Breast epithelium (tissue), 4 donors: ENCODE measurements at places on chromosomes 3 and 15. TPM values are rescaled to one million over a fixed set of nuclear protein-coding genes. Genes with fewer than 3 reads are reported as not detected.

CHRM5 gene
- total RNA-seq, result not detected

ACAD11 gene
- 52.0 TPM for total RNA-seq

MEX3B gene
- total RNA-seq, result 0.98 TPM

TTC14 gene
- 122 TPM for total RNA-seq

PRR20G gene
- not detected for total RNA-seq

TPM1 gene
- 333 TPM for total RNA-seq

CKMT1A gene
- total RNA-seq, result 0.66 TPM

ZMYND10 gene
- 2.6 TPM for total RNA-seq

SPATA12 gene
- not detected for total RNA-seq

JAGN1 gene
- total RNA-seq, result 73.1 TPM

CD200 gene
- total RNA-seq, result 4.8 TPM

KCNAB1 gene
- total RNA-seq, result 5.4 TPM

STAB1 gene
- total RNA-seq, result 55.4 TPM

EBLN2 gene
- total RNA-seq, result 10.8 TPM

SH2D7 gene
- not detected for total RNA-seq

DNA sequence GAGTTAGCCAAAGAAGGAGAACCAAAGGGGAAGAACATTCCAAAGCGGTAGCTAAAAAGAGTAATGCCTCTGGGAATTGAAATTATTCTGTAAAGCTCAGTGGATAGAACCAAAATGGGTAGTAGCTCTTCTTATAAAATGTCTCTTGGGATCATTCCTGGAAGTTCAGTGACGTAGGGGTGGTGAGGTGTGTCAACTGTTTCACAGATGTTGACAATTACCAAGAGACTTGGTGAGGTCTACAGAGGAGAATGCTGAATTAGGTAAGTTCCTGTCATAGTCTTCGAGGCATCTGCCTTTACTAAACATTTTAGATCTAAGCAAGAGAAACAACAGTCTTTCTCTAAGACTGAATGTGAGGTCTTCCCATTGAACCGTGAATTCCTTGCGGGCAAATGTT is 67.8 kb downstream of the TPRG1 start:
- no peaks in the 10 kb centered on the region for H3K4me1 ChIP-seq
- no peaks in the 10 kb centered on the region for H3K36me3 ChIP-seq

DNA sequence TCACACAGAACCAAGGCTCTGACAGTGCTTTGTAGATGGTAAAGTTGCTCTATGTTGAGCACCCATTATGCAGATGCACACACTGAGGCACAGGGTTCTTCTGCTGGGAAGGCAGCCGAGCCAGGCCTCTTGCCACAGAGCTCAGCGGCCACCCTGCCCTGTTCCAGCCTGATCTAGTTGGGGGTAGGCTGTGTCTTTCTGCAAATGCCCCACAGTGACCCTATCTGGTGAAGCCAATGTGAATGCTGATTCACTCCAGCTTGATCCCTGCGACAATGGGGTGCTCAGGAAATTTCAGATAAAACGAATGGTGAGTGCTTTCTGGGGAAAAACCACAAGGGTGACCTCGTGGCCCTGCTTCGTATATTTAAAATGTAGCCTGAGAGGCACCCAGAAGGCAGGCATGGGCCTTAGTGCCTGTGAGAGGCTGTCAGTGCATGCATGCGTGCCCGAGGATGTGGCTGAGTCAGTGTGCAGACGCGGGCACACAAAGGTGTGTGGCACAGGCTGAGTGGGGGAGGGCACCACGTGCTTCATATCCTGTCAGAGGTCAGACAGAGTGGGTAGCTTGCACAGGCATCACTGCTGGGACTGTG is 85.7 kb downstream of the ATP2B2 start:
- H3K36me3 ChIP-seq, result no peaks in the 10 kb centered on the region
- H3K4me1 ChIP-seq, result no peaks in the 10 kb centered on the region
- no peak for DNase-seq
- H3K27ac ChIP-seq, result no peak overlapping the region

DNA sequence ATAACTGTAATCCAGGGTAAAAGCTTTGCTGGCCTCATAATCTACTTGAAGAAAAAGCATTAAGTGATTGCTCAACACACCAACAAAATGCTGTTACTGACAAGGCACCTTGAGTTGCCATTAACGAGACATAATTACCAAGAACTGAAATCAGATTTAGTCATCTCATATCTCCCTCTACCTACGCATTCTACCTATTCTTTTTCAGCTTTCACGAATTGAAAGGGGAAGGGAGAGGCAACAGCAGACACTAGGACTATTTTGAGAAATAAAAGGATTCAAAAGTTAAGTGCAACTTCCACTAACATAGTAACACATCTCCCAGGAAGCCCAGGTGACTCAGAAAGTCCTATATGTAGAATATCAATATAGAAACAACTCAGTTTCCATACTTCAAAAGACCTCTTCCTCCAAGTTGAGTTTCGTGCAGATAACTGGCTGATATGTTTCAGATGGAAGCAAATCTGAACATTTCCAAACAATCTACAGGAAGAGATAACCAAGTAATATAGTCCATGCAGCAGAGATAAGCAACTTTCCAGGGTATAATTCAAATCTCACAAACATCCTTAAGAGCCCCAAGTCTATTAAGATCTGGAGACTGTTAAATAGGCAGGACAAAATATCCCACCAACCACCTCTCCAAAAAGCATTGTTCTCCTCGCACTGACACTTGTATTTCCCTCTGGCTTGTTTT is 1.9 kb downstream of the OSBPL10 start:
- no peaks in the 10 kb centered on the region for H3K4me1 ChIP-seq
- no peaks in the 10 kb centered on the region for H3K27me3 ChIP-seq
- peak overlapping the region; percentile 68 for H3K4me3 ChIP-seq
- DNase-seq, result no peak
- no peaks in the 10 kb centered on the region for H3K36me3 ChIP-seq

- no peaks in the 10 kb centered on the region for H3K4me1 ChIP-seq
- no peak for DNase-seq
- H3K27ac ChIP-seq, result no peak overlapping the region
Observed at GRCh38 chr15:90141646-90142045, 39.4 kb upstream of the IDH2 start.

GRCh38 chr3:31145062-31145461 is 250.6 kb upstream of the GADL1 start:
- no peak overlapping the region for H3K27ac ChIP-seq
- no peaks in the 10 kb centered on the region for H3K27me3 ChIP-seq
- no peak overlapping the region for H3K4me3 ChIP-seq

GRCh38 chr3:169666076-169666375 is 2.5 kb upstream of the MECOM start:
- no peaks in the 10 kb centered on the region for H3K27me3 ChIP-seq
- no peaks in the 10 kb centered on the region for H3K36me3 ChIP-seq
- no peak for DNase-seq
- no peak overlapping the region for H3K27ac ChIP-seq
- H3K4me1 ChIP-seq, result peaks cover 4% of the 10 kb centered on the region
- no peak overlapping the region for H3K4me3 ChIP-seq

- H3K27me3 ChIP-seq, result no peaks in the 10 kb centered on the region
- H3K4me1 ChIP-seq, result no peaks in the 10 kb centered on the region
- DNase-seq, result no peak
- H3K4me3 ChIP-seq, result no peak overlapping the region
Observed at GRCh38 chr15:61449186-61449702, 220.1 kb upstream of the RORA start.

- H3K4me3 ChIP-seq, result no peak overlapping the region
- no peaks in the 10 kb centered on the region for H3K4me1 ChIP-seq
- no peak for DNase-seq
- H3K27ac ChIP-seq, result no peak overlapping the region
- H3K27me3 ChIP-seq, result no peaks in the 10 kb centered on the region
Observed at GRCh38 chr15:90126022-90126421, 23.8 kb upstream of the IDH2 start.

- no peaks in the 10 kb centered on the region for H3K27me3 ChIP-seq
- no peak overlapping the region for H3K4me3 ChIP-seq
- H3K36me3 ChIP-seq, result no peaks in the 10 kb centered on the region
- no peaks in the 10 kb centered on the region for H3K4me1 ChIP-seq
- H3K27ac ChIP-seq, result no peak overlapping the region
Observed at GRCh38 chr15:28154283-28154682, 55.2 kb upstream of the OCA2 start.

- no peaks in the 10 kb centered on the region for H3K4me1 ChIP-seq
- H3K4me3 ChIP-seq, result no peak overlapping the region
- H3K27ac ChIP-seq, result peak overlapping the region; percentile 25
- no peaks in the 10 kb centered on the region for H3K27me3 ChIP-seq
Observed at GRCh38 chr3:58719684-58720083, 53.1 kb upstream of the FAM3D start.

DNA sequence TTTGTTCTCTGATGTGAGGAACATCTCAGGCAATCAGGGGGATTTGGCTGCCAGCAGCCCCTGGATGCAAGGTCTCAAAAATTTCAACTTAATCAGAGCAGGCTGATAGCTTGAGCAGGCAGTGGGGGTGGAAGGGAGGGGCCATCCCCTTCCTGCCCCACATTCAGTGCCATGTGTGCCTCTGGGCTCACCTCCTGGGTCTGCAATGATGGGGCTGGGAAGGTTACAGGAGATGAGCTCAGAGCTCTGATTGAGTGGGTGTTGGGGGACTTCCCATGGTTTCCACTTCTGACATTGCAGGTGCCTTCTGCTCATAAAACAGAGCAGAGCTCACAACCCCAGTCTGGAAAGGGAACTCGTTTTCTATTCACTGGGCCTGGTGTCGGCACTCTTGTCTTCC is 37.0 kb downstream of the PARP16 start:
- no peaks in the 10 kb centered on the region for H3K27me3 ChIP-seq
- no peak for DNase-seq
- no peaks in the 10 kb centered on the region for H3K36me3 ChIP-seq
- no peak overlapping the region for H3K27ac ChIP-seq

DNA sequence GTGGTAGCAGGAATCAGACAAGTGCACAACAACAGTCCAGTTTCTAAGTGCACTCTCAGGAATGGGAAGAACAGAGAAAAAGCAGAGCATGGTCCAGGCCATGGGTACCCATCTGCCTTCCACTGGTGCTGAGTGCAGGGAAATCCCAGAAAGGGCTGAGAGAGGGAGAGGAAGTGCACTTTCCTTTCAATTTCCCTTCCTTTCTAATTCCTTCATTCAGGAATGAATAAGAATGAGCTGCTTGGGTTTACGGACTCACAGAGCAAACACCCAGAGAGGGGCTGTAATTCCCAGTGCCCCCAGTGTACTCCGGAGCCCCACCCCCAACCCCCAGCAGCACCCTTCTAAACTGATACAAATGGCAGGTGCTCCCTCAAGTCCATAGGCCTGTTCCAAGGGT is 300.6 kb downstream of the FOXP1 start:
- no peaks in the 10 kb centered on the region for H3K4me1 ChIP-seq
- H3K36me3 ChIP-seq, result no peaks in the 10 kb centered on the region
- H3K27ac ChIP-seq, result no peak overlapping the region
- H3K4me3 ChIP-seq, result no peak overlapping the region
- H3K27me3 ChIP-seq, result no peaks in the 10 kb centered on the region

DNA sequence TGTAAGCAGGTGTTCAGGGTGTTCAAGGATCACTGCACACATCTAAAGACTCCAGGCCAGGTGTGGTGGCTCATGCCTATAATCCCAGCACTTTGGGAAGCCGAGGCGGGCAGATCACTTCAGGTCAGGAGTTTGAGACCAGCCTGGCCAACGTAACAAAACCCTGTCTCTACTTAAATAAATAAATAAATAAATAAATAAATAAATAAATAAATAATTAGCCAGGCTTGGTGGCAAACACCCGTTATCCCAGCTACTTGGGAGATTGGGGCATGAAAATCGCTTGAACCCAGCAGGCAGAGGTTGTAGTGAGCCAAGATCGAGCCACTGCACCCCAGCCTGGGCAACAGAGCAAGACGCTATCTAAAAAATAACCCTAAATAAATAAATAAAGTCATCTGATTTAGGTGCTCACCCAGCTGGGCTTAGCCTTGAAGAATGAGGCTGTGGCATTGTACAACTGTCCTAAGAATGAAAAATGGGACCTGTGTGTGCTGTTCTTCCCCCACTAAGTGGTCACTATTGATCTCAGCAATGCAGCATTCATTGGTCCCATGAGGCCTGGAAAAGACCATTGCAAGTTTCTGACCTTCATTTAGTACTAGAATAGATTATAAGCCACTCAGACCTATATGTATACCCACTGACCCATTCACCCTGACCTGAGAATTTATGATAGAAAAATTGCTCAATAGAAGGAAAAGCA is 82.8 kb upstream of the ABHD17C start:
- no peaks in the 10 kb centered on the region for H3K27me3 ChIP-seq
- H3K36me3 ChIP-seq, result no peaks in the 10 kb centered on the region
- DNase-seq, result no peak
- H3K4me1 ChIP-seq, result peaks cover 6% of the 10 kb centered on the region
- H3K4me3 ChIP-seq, result no peak overlapping the region

DNA sequence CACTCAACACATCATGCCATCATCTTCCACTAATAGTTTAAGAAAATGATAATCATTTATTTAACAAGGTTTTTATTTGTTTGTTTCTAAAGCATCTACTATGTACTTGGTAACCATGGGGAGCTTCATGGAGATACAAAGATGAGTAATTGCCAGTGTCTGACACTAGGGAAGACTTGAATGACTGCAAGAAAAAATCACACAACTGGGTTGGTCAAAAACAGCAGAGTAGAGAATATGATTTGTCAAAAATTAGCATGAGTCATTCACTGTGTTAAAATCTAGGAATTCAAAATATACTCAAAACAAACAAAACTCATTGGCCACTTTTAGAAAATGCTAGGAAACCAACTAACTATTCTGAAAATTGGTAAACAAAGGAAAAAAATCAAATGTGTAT is 6.3 kb downstream of the BNC1 start:
- H3K4me3 ChIP-seq, result no peak overlapping the region
- DNase-seq, result no peak
- peaks cover 11% of the 10 kb centered on the region for H3K27me3 ChIP-seq
- H3K4me1 ChIP-seq, result no peaks in the 10 kb centered on the region
- no peak overlapping the region for H3K27ac ChIP-seq
- no peaks in the 10 kb centered on the region for H3K36me3 ChIP-seq

GRCh38 chr3:99393961-99394360 is 244.4 kb upstream of the COL8A1 start:
- no peak overlapping the region for H3K27ac ChIP-seq
- H3K4me3 ChIP-seq, result no peak overlapping the region
- H3K36me3 ChIP-seq, result no peaks in the 10 kb centered on the region

GRCh38 chr3:87949189-87949878 is 109.5 kb downstream of the CGGBP1 start:
- H3K4me1 ChIP-seq, result no peaks in the 10 kb centered on the region
- no peaks in the 10 kb centered on the region for H3K27me3 ChIP-seq
- DNase-seq, result no peak
- no peak overlapping the region for H3K27ac ChIP-seq
- H3K36me3 ChIP-seq, result no peaks in the 10 kb centered on the region
- H3K4me3 ChIP-seq, result no peak overlapping the region

- H3K4me1 ChIP-seq, result no peaks in the 10 kb centered on the region
- no peaks in the 10 kb centered on the region for H3K27me3 ChIP-seq
- H3K4me3 ChIP-seq, result no peak overlapping the region
- no peaks in the 10 kb centered on the region for H3K36me3 ChIP-seq
Observed at GRCh38 chr3:69866988-69867720, 127.9 kb downstream of the MITF start.
